Activated T-cell treated with anti-CD3 and anti-CD28 coated beads for 48 hours (primary cell): ENCODE measurements at places on chromosomes 11 and 22.

DNA sequence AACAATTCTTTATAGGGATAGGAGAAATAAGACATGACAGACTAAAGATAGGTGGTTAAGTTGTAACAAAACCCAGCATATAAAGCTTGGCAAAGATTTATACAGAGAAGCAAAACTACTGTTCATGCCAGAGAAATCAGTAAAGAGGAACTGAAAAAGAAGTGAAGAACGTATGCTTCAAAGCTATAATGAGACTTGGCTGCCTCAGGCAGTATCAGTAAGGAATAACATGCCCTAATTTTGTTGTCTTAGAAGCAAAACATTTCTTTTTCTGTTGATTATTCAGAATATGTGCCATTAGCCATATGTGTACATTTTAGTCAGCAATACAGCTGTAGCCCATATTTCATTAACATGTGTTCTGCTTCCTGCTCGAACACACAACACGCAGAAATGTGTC, 403.2 kb downstream of the NELL1 start:
- no peak for DNase-seq

GRCh38 chr11:17410606-17411379, 22.3 kb upstream of the KCNJ11 start:
- DNase-seq = no peak

GRCh38 chr11:63508009-63508408, 2.1 kb downstream of the LGALS12 start:
- no peak for DNase-seq

- DNase-seq = no peak
Measured at GRCh38 chr11:58058276-58059006, 27.7 kb downstream of the OR6Q1 start.

DNA sequence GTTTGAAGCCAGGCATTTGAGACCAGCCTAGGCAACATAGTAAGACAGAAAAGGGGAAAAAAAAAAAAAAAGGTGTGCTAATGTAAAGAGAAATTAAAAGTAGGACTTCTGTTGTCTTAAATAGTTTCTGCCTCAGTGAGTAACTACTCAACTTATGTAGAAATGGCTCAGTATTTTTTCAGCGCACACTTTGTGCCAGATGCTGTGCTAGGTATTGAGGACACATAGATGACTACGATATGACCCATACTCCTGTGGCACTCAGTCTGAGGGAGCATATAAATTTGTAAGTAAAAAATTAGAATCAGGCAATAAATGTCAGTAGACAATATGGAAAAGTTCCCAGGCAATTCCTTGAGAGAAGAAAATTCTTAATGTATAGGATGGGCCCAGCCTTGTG, 93.9 kb downstream of the YAP1 start:
- no peak for DNase-seq

DNA sequence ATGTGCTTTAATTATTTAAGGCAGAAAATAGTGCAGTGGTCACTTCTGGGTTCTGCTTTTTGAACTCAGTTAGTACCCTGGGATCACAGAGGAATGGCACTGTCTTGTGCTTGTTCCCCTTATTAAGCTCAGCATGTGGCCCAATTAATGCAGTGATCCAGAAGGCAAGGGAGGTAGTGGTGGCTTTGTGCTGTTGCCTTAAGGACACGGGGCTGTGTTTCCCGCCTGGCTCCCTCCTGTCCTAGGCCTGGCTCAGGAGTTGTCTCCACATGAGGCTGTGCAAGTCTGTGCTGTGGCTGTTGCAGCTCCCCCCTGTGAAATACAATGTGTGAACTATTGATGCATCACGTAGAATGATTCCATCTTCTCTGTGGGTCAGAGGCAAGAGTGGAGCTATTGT, 49.2 kb upstream of the CABP7 start:
- DNase-seq = no peak

- DNase-seq = no peak
Measured at GRCh38 chr22:43432883-43433415, 21.1 kb downstream of the MPPED1 start.

- DNase-seq = no peak
Measured at GRCh38 chr11:76891285-76891684, 30.6 kb downstream of the ACER3 start.

DNA sequence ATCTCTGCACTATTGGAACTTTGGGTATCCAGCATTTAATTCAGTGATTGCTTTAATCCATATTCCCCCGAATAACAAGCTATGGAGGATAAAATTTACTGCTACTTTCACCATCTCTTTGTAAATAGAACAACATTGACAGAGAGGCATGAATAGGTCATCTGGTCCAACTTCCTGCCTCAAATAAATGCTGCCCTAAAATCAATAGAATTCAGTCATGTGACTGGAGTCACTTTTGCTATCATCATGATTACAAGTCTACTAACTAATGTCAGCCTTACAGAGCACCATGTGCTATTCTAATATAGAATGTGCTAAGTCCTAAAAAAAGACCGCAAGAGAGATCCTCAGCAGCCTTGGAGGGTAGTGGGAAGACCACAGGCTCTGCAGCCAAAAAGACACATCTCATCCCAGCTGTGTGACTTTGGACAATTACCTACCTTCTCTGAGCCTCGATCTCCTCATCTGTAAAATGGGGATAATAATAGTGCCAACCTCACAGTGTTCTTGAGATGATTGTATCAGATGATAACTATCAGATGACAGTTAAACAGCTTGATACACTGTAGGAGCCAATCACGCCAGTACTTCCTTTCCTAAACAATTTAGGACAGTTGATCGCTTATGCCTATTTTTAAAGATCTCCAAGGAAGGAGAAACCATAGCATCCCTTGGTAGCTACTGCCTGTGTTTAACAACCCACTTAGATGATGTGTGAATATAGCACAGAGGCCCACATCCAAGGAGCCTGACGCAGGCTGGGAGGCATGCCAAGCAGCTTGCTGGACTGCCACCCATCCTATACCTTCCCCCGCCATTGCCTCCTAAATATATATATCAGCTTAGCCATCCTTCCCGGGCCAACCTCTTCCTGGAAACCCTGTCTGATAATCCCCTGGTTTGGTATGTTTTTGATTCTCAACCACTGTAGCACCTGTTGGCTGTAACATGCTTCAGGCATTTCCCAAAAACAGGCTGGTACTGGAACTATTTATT, 77.3 kb upstream of the PHF21A start:
- no peak for DNase-seq

DNA sequence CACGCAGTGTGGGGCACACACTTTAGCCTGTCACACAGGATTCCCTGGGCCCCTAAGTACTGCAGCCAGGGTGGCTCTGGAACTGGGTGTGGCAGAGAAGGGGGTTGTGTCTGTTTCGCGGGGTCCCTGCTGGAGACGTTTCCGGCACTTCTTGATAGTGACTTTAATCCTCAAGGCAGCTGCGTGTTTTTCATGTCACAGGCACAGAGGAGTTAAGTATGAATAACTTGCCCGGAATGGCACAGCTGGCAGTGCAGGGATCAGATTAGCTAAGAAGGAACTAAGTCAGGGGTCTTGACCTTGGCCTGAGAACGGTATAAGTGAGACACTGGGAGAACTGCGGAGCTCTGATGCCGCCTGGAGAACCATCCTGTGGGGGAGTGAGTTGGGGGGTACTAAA, 7.5 kb upstream of the KRTAP5-7 start:
- no peak for DNase-seq

GRCh38 chr22:37229805-37230672, 14.0 kb downstream of the RAC2 start:
- DNase-seq = peak; percentile 86

DNA sequence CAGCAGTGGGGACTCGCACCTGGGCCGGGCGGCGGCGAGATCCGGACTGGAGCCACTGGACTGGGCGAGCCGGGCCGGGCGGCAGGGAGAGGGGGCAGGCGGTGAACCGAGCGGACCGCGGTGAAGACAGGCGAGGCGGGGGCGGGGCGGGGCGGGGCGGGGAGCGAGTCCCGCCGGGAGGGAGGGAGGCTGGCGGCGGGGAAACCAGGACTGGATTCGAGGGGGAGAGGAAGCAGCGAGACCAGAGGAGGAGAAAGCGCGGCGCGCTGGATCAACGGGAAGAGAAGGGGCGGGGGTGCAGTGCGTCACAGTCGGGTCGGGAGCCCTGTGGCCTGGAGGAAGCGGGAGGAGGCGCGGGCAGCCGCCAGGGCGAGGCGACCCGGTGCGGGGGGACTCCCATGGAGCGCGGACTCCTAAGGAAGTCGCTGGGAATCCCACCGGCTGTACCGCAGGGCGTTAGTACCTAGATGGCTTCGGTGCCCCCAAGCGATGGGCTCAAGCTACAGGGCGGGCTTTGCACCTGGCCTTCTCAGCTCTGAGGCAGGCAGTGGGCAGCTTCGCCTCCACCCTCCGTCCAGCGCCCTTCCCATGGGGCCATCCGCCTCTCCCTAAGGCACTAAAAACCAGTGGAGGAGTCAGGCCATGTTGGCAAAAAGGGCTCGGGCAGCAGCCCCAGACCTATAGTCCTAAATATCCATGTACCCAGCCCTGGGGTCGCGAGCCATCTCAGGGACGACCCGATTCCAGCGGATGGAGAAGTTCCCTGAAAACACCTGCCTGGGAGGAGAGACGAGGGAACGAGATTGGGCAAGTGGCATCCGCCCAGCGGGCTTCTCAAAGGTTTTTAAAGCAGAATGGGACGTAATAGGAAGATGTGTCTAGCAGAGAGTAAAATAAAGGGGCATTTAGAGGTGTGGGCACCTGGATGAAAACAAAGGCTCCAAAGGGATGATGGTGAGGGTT, at the start of gene TMEM121B:
Gene TMEM121B (minus strand): TSS at position 128 of the 963 bp plus-strand sequence. CDS start 233 bp downstream, outside the sequence.
- DNase-seq = no peak

GRCh38 chr11:28963187-28963586, 855.0 kb downstream of the METTL15 start:
- no peak for DNase-seq

- no peak for DNase-seq
Measured at GRCh38 chr11:110153474-110153873, 60.3 kb downstream of the ZC3H12C start.

DNA sequence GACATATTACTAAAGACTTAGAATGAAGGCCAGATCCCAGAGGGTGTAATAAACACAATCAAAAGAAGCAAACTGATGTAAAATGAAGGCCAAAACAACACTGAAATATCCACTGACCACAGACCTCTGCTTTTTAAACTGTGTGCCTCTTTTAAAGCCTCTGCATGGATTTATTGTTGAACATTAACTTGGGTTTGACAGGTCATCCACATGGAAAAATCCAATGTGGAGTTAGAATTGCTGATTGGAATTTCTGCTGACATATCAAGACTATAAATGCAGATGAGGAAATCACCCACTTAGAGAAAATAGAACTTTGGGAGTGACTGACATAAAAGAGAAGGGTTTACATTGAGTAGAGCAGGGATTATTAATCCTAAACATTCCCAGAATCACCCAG, 853.9 kb upstream of the RAG2 start:
- no peak for DNase-seq

DNA sequence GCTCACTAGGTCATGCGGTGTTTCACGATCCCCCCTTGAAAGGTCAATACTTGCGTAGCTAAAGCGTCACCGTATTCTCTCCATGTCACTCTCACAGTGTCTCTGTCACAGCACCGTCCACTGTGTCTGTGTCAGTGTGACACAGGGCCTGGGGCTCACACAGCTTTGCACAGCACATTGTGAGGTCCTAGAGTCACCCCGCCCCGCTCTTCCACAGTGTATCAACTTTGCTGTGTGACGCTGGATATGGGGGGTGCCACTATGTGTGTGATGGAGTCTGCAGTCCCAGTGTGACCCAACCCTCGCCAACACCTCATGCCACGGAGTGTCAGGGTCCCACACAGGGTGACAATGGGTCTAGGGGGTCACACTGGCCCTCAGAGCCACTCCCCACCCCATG, 583 bp downstream of the P4HA3 start:
- DNase-seq = no peak

DNA sequence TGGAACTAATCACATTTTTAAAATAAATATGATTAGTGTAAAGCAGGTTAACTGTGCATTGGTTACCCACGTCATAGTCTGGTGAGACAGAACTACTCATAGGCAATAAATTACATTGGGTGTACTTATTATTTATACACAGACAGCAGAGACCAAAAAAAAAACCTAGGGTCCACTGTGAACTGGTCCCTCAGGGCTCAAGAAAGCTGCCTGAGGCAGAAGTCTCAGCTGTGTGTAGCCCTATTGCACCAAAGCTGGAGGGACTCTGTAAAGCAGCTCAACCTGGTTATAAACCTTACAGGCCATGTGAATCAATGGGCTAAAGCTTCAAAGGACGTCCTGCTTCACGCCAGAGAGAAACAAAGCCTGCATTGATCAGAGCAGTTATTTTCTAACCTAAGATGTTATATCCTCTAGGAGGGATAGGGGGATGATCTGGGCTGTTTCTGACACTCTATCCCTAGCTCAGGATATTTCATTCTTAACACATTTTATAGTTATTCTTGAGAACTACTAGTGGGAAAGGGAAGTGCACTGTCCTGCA, 432.2 kb upstream of the ANO3 start:
- DNase-seq = no peak

GRCh38 chr11:62646825-62647608, 604 bp upstream of the GANAB start:
- no peak for DNase-seq

DNA sequence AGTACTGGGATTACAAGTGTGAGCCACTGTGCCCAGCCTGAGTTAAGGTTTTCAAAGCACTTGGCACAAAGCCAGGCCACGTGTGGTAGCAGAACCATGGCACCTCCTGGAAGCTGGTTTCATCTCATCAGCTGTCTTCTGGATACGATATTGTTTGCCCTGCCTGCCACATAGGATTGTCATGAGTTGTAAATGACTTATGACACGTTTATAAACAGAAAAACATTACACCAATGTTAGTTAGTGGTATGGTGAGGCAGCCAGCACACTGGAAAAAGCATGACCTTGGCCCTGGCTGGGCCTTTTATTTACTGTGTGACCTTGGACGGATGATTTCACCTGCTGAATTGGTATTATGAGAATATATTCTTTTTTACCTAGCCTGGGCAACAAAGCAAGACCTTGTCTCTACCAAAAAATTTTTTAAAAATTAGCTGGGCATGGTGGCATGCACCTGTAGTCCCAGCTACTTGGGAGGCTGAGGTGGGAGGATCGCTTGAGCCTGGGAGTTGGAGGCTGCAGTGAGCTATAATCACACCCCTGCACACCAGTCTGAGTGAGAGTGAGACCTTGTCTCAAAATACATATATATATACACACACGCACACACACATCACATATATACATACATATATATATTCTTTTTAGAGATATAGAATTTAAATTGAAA, 24.0 kb upstream of the MYH9 start:
- peak; percentile 41 for DNase-seq

GRCh38 chr11:109933126-109933525, 160.1 kb upstream of the ZC3H12C start:
- DNase-seq = no peak
